Liver (tissue), 10 donors: ENCODE measurements at places on chromosomes 4 and X. TPM values are rescaled to one million over a fixed set of nuclear protein-coding genes. Genes with fewer than 3 reads are reported as not detected.

CFAP299 gene
- not detected for total RNA-seq

SOX3 gene
- not detected for total RNA-seq

DNA sequence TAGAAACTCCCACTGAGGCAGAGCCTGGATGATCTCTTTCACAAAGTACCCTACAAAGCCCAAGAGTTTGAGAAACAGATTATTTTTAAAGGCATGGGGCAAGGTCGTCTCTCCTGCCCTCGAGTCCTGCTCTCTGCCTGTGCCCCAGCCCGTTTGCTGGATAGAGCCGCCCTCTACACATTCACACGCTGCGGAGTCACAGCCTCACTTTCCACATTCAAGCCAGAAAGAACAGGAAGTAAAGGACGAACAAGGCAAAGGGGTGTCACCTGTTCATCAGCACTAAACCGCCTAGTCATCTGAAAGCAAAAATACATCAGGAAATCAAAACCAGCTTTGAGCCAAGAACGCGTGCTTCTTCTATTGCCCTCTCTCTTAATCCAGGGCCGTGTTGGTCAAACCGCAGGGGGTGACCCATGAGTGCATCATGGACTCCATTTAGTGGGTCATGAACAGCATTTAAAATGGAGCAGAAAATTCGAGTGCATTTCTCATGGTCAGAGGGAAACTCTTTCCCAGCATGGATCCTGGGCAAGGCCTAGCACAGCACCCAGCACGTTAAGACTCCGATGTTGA is 83.4 kb downstream of the PHKA2 start:
- H3K36me3 ChIP-seq = peaks cover 43% of the 10 kb centered on the region
- no peaks in the 10 kb centered on the region for H3K27me3 ChIP-seq
- no peak overlapping the region for H3K4me3 ChIP-seq
- no peaks in the 10 kb centered on the region for H3K4me1 ChIP-seq

CXCL6 gene
- total RNA-seq = 0.19 TPM

- H3K27me3 ChIP-seq = no peaks in the 10 kb centered on the region
- no peaks in the 10 kb centered on the region for H3K36me3 ChIP-seq
- no peak overlapping the region for H3K4me3 ChIP-seq
- H3K27ac ChIP-seq = no peak overlapping the region
- DNase-seq = no peak
Measured at GRCh38 chr4:53676402-53676871, 85.2 kb upstream of the LNX1 start.

HTR2C gene
- not detected for total RNA-seq

DNA sequence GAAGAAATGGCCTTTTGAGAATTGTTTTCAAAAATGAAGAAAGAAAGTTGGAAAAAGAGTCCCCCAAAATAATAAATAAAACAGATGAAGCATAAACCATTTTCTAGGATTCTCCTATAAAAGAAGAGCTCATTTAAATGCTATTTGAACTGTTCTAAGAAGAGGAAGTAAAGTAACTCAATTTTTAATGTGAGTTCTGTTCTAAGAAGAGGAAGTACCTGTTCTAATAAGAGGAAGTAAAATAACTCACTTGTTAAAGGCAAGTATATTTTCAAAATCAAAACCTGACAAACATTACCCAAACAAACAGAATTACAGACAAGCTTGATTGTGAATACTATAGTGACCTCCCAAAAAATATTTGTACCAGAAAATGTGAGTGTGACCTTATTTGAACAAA is 1326.3 kb downstream of the C4orf33 start:
- H3K27me3 ChIP-seq = no peaks in the 10 kb centered on the region
- no peaks in the 10 kb centered on the region for H3K36me3 ChIP-seq
- DNase-seq = no peak

- H3K27me3 ChIP-seq = no peaks in the 10 kb centered on the region
- H3K4me1 ChIP-seq = peaks cover 70% of the 10 kb centered on the region
- H3K27ac ChIP-seq = peak overlapping the region; percentile 75
- peak overlapping the region; percentile 28 for H3K4me3 ChIP-seq
- H3K36me3 ChIP-seq = no peaks in the 10 kb centered on the region
Measured at GRCh38 chrX:40083120-40083978, 14.4 kb downstream of the BCOR start.

GRCh38 chr4:169040559-169041261 is 30.7 kb upstream of the CBR4 start:
- H3K36me3 ChIP-seq = no peaks in the 10 kb centered on the region
- H3K27me3 ChIP-seq = no peaks in the 10 kb centered on the region
- peak overlapping the region; percentile 10 for H3K27ac ChIP-seq
- H3K4me1 ChIP-seq = peaks cover 18% of the 10 kb centered on the region
- no peak for DNase-seq

GRCh38 chr4:138697851-138698250 is 317.7 kb upstream of the NOCT start:
- no peak for DNase-seq
- H3K4me1 ChIP-seq = no peaks in the 10 kb centered on the region
- H3K27me3 ChIP-seq = no peaks in the 10 kb centered on the region
- no peak overlapping the region for H3K27ac ChIP-seq
- no peaks in the 10 kb centered on the region for H3K36me3 ChIP-seq

DNA sequence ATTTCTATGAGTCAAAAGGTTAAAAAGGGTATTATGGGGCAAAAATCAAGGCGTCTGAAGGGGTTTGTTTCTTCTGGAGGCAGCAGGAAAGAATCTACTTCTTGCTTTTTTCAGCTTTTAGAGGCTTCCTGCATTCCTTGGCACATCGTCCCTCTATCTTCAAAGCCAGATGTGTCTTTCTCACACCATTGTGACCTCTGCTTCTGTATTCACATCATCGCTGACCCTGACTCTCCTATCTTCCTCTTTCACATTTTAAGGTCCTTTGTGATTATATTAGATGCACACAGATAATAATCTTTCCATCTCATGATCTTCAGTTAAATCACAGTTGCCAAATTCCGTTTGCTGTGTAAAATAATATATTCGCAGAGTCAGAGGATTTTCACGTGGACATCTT is 112.7 kb downstream of the PPP4R3C start:
- no peak overlapping the region for H3K27ac ChIP-seq
- H3K27me3 ChIP-seq = no peaks in the 10 kb centered on the region
- no peaks in the 10 kb centered on the region for H3K4me1 ChIP-seq
- DNase-seq = no peak

GRCh38 chrX:64456828-64457227 is 61.6 kb upstream of the MTMR8 start:
- no peak overlapping the region for H3K27ac ChIP-seq
- no peaks in the 10 kb centered on the region for H3K4me1 ChIP-seq

GRCh38 chr4:12360391-12360790 is 931.7 kb upstream of the HS3ST1 start:
- no peaks in the 10 kb centered on the region for H3K27me3 ChIP-seq
- H3K4me3 ChIP-seq = no peak overlapping the region
- H3K27ac ChIP-seq = no peak overlapping the region
- no peak for DNase-seq
- H3K4me1 ChIP-seq = no peaks in the 10 kb centered on the region

- H3K4me1 ChIP-seq = no peaks in the 10 kb centered on the region
- H3K27ac ChIP-seq = no peak overlapping the region
- H3K27me3 ChIP-seq = no peaks in the 10 kb centered on the region
- H3K36me3 ChIP-seq = no peaks in the 10 kb centered on the region
- no peak for DNase-seq
- no peak overlapping the region for H3K4me3 ChIP-seq
Measured at GRCh38 chr4:108881986-108882385, 119.1 kb upstream of the ETNPPL start.

PYURF gene
- total RNA-seq = 60.4 TPM

- H3K4me1 ChIP-seq = no peaks in the 10 kb centered on the region
- H3K27me3 ChIP-seq = no peaks in the 10 kb centered on the region
- no peak for DNase-seq
- H3K4me3 ChIP-seq = no peak overlapping the region
- H3K27ac ChIP-seq = no peak overlapping the region
- peaks cover 45% of the 10 kb centered on the region for H3K36me3 ChIP-seq
Measured at GRCh38 chr4:108751321-108751720, 11.5 kb downstream of the ETNPPL start.

ENPP6 gene
- total RNA-seq = 0.05 TPM

MGARP gene
- 0.17 TPM for total RNA-seq

DNA sequence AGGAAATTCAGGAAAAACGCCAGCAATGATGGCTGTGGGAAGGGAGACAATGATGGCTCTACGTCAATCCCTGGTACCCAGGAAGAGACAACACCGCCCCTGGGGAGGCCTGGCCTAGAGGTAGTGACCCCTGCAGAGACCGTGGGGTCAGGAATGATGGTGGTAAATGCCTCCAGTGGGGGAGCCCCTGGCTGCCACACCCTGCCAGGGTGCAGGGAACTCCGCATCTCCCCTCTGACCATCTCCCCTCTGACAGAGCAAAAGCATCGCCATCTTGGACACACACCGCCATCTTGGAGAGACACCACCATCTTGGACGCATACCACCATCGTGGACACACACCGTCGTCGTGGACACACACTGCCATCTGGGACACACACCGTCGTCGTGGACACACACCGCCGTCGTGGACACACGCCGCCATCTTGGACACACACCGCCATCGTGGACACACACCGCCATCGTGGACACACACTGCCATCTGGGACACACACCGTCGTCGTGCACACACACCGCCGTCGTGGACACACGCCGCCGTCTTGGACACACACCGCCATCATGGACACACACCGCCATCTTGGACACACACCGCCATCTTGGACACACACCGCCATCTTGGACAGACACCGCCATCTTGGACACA is 9.9 kb downstream of the ASMTL start:
- no peaks in the 10 kb centered on the region for H3K4me1 ChIP-seq
- H3K4me3 ChIP-seq = no peak overlapping the region
- DNase-seq = peak; percentile 14
- H3K27me3 ChIP-seq = no peaks in the 10 kb centered on the region
- H3K27ac ChIP-seq = no peak overlapping the region

GAGE2A gene
- not detected for total RNA-seq

GRCh38 chr4:140103676-140104075 is 50.3 kb downstream of the MAML3 start:
- peaks cover 7% of the 10 kb centered on the region for H3K4me1 ChIP-seq
- DNase-seq = no peak
- H3K27me3 ChIP-seq = no peaks in the 10 kb centered on the region
- H3K27ac ChIP-seq = no peak overlapping the region
- no peak overlapping the region for H3K4me3 ChIP-seq

FAT1 gene
- total RNA-seq = 48.0 TPM

DNA sequence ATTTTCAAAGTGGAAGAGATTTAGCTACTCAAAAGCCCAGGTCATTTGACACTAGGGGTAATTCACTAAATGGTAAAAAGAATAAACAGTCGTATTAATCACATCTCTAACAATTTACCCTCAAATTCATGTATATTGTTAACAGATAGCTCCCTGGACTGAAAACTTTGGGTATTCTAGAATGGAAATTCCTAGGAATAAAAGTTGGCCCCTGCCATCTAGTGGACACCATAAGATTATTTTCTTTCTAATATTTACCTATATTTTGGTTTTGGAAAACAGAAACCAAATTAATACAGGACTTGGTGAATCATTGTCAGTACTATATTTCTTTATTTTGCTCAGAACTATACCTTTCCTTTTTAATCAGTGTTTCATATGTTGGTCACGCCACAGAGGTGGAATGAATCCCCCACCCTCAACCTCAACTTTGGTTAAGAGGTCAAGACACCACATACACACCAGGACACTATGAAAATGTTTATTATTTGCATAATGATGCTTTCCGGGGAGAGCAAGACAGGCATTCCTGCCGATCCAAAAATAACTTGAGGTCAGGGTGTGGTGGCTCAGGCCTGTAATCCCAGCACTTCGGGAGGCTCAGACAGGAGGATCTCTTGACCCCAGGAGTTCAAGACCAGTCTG is 96.2 kb upstream of the APOOL start:
- no peaks in the 10 kb centered on the region for H3K4me1 ChIP-seq
- no peaks in the 10 kb centered on the region for H3K27me3 ChIP-seq
- H3K36me3 ChIP-seq = no peaks in the 10 kb centered on the region
- peak overlapping the region; percentile 42 for H3K27ac ChIP-seq

GRCh38 chr4:1588306-1588705 is 95.8 kb downstream of the FAM53A start:
- H3K27me3 ChIP-seq = no peaks in the 10 kb centered on the region
- H3K4me3 ChIP-seq = no peak overlapping the region
- H3K36me3 ChIP-seq = no peaks in the 10 kb centered on the region
- no peak overlapping the region for H3K27ac ChIP-seq
- no peak for DNase-seq
- no peaks in the 10 kb centered on the region for H3K4me1 ChIP-seq

CD99L2 gene
- 9.7 TPM for total RNA-seq

GRCh38 chrX:82384401-82384800 is 1123.7 kb upstream of the POU3F4 start:
- H3K4me3 ChIP-seq = no peak overlapping the region
- H3K27ac ChIP-seq = no peak overlapping the region
- H3K27me3 ChIP-seq = no peaks in the 10 kb centered on the region
- H3K36me3 ChIP-seq = no peaks in the 10 kb centered on the region
- DNase-seq = no peak

DNA sequence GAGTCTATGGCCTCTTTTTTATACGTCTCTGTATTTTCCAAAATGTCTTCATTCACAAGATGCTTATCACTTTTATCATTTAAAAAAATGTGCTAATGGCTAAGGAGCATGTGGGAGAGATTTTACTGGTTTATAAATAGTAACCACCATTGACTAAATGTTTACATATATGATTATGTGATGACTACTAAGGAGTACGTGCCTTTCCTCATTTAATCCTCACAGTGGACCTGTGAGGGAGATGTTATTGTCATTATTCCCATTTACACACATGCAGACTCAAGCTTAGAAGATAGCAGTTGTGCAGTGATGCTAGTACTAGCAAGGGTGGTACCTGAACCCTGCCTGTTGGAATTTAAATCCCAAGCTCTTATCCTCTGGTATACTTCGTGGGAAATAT is 2.4 kb downstream of the SRD5A3 start:
- no peaks in the 10 kb centered on the region for H3K4me1 ChIP-seq
- no peak overlapping the region for H3K27ac ChIP-seq
- DNase-seq = no peak
- no peaks in the 10 kb centered on the region for H3K36me3 ChIP-seq

SRPX gene
- total RNA-seq = 9.3 TPM

OTUD6A gene
- not detected for total RNA-seq

GRCh38 chrX:47221756-47222155 is 3.3 kb downstream of the CDK16 start:
- DNase-seq = no peak
- H3K4me3 ChIP-seq = no peak overlapping the region
- H3K36me3 ChIP-seq = peaks cover 7% of the 10 kb centered on the region
- no peaks in the 10 kb centered on the region for H3K27me3 ChIP-seq
- H3K27ac ChIP-seq = no peak overlapping the region

SSR4 gene
- total RNA-seq = 125 TPM
